ENCODE measurements at places on chromosomes 3 and 15. TPM values are rescaled to one million over a fixed set of nuclear protein-coding genes. Genes with fewer than 3 reads are reported as not detected.

- H3K36me3 ChIP-seq: no peaks in the 10 kb centered on the region
- no peak overlapping the region for H3K4me3 ChIP-seq
- H3K27ac ChIP-seq: no peak overlapping the region
- no peaks in the 10 kb centered on the region for H3K4me1 ChIP-seq
Measured at GRCh38 chr3:24339266-24339825, 155.3 kb downstream of the THRB start.

DNA sequence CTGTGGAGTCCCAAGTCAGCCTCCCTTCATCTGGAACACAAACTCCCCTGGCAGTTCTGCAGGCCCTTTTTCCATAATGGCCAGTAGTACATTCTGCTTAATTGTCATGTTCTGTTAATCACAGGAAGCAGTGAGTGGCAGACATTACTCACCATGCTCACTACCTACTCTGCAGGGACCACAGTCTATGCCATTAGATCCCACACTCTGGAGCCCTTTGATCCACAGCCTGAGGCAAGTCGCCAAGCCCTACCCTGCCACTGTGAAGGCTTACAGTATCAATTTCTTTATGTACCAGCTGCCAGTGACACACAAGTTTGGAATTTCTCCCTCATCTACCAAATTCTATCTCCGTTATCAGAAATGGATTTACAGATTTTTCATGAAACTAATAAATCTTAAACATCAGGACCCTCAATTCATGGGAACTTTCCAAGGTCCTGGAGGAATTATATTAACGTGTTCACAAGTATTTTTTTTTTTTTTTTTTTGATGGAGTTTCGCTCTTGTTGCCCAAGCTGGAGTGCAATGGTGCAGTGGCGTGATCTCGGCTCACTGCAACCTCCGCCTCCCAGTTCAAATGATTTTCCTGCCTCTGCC lies 20.6 kb upstream of the WWTR1 start:
- no peak for DNase-seq
- H3K27ac ChIP-seq: no peak overlapping the region
- H3K36me3 ChIP-seq: no peaks in the 10 kb centered on the region
- no peak overlapping the region for H3K4me3 ChIP-seq
- H3K4me1 ChIP-seq: no peaks in the 10 kb centered on the region

- no peaks in the 10 kb centered on the region for H3K27me3 ChIP-seq
- no peaks in the 10 kb centered on the region for H3K4me1 ChIP-seq
- no peak for DNase-seq
Measured at GRCh38 chr3:71243229-71243628, 340.3 kb downstream of the FOXP1 start.

FBXO40 gene
- polyA plus RNA-seq: 0.17 TPM

DNA sequence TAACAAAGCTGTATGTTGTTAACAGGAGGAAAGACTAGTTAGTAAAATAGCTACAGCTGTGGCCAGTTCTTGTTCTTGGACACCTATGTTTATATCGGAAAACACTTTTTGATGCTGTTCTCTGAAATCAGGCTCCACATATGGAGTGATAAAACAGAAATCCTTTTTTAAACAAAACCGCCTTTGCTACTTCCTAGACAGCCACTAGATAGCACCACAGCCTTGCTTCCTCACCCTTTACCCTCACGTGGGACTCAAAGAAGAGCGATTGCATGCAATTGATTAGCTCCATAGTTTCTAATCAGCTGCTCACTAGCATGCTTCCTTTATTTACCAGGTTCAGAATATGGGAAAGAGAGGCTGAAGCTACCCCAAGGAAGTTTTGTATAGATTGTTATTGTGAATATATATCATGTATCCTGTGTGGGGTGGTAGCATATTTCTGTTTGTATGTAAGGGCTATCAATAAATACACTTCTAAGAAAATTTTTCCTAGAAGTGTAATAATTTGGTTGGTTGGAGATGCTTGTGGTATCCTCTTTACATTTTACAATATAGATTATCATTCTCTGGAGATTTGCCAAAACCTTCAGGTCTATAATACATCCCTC lies 4.3 kb upstream of the MTFMT start:
- H3K36me3 ChIP-seq: no peaks in the 10 kb centered on the region
- no peaks in the 10 kb centered on the region for H3K4me1 ChIP-seq
- peak; percentile 39 for DNase-seq
- H3K27me3 ChIP-seq: no peaks in the 10 kb centered on the region
- H3K27ac ChIP-seq: no peak overlapping the region

LRRIQ4 gene
- not detected for polyA plus RNA-seq

DNA sequence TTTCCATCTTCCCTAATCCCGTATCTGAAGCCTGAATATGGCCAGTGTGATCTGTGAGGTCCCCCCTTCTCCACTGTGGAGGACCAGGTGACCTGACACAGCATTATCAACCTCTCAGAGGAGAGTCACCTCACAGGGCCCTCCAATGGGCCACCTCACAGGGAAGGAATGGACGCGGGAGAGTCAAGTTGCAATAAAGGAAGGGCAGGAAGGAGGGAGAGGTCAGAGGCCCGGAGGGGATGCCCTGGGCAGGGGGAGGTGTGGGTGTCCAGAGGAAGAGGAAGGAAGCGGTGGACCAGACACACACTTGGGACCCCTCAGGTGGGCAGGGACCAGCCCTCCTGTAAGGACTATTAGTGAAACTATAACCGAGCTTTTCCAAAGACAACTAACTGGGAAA lies 14.6 kb upstream of the LRRC15 start:
- no peak overlapping the region for H3K27ac ChIP-seq
- DNase-seq: no peak
- no peaks in the 10 kb centered on the region for H3K36me3 ChIP-seq
- no peaks in the 10 kb centered on the region for H3K4me1 ChIP-seq
- H3K4me3 ChIP-seq: no peak overlapping the region
- H3K27me3 ChIP-seq: no peaks in the 10 kb centered on the region

GRCh38 chr15:81882504-81882903 lies 163.3 kb downstream of the MEX3B start:
- DNase-seq: no peak
- H3K27me3 ChIP-seq: no peaks in the 10 kb centered on the region
- H3K27ac ChIP-seq: no peak overlapping the region
- no peak overlapping the region for H3K4me3 ChIP-seq
- H3K4me1 ChIP-seq: no peaks in the 10 kb centered on the region

GRCh38 chr15:31104003-31104402 lies 2.5 kb upstream of the TRPM1 start:
- H3K27me3 ChIP-seq: no peaks in the 10 kb centered on the region
- no peak overlapping the region for H3K27ac ChIP-seq

DLEC1 gene
- 0.41 TPM for polyA plus RNA-seq

- no peak for DNase-seq
- H3K27me3 ChIP-seq: no peaks in the 10 kb centered on the region
- H3K27ac ChIP-seq: no peak overlapping the region
- H3K36me3 ChIP-seq: no peaks in the 10 kb centered on the region
Measured at GRCh38 chr3:119950666-119951325, 143.5 kb downstream of the GSK3B start.

Measured in naive thymus-derived CD4-positive, alpha-beta T cell (primary cell).